ENCODE measurements at places on chromosomes 11 and 22. TPM values are rescaled to one million over a fixed set of nuclear protein-coding genes. Genes with fewer than 3 reads are reported as not detected.

DNA sequence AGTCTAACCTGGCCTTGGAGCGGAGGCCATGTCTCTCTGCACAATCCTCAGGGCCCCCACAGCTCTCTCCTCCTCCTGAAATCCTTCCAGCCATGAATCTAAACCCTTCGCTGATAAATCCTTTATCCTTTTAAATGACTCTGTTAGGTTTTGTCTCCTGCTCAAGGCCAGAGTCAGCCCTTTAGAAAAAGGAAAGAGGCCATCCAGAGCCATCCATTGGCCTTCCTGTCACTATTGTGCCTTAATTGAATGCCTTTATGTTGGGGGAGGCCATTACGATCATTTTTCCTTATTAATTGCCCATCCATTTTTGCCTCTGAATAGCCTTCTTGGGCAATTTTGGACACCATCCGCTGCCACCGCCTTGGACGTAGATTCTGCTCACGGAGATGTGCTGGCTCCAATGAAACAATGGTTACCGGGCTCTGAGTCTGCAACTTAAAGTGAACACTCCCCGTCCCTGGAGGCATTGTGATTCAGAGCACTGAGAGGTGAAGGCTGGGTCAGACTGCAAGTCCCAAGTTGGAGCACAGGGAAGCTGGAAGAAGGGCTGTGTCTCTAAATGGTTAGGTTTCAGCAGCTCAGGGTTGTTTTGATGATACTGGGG is 213.0 kb upstream of the E2F8 start:
- no peak for DNase-seq

GRCh38 chr11:119362741-119363080 is 16.2 kb upstream of the MFRP start:
- DNase-seq, result no peak

DNA sequence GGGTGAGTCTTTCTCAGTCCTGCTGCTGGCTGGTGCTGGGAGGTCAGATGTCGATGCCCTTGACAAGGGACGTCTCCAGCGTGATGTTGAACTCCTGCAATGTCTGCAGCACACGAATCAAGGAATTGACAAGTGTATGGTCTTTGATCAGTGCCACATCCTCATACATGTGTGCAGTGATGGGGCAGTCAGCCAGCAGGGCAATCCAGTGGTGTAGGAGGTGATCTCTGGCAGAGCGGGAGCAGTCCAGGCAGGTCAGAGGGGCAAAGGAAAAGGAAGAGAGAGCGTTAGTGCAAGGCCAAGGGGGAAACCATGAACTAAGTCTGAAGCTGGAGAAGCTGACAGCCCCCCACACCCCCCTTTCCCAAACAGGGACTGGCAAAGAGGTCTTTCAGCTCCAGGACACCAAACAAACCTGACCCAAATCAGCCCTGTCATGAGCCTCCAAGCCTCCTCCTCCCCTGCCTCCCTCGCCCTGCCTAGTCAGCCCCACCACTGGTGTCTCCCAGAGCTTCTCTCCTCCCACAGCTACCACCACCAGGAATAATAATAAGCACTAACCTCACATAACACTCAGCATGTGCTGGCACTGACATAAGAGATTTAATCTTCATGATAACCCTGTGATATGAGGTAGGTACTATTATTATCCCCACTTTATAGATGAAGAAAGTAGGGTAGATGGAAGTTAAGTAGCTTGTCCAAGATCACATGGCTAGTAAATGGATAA is 48.4 kb upstream of the SCUBE2 start:
- no peak for DNase-seq

DNA sequence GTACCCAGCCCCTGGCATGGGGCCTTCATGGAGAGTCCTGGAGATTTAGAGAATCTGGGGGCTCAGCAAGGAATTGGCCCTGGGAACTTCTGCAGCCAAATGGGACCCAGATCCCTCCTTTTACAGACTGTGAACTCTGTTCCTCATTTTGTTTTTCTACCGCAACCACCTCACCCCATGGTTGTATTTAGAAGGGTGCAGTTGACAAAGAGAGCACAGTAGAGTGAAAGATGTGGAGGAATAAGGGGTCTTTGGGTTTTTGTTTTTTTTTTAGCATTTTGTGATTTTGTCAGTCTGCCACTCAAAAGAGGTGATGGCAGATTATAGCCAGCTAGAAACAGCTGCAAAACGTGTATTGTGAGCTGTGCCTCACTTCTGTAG is 1.9 kb downstream of the ZNF74 start:
- DNase-seq, result no peak

GRCh38 chr22:20563941-20564371 is 56.5 kb downstream of the MED15 start:
- no peak for DNase-seq

The AMPD3 gene
- 20.2 TPM for total RNA-seq
